Hippocampal formation (tissue), 2 donors: ENCODE measurements at places on chromosomes 11 and 22.

GRCh38 chr11:108278546-108278945 lies 55.7 kb downstream of the ATM start:
- DNase-seq = peak; percentile 8

DNA sequence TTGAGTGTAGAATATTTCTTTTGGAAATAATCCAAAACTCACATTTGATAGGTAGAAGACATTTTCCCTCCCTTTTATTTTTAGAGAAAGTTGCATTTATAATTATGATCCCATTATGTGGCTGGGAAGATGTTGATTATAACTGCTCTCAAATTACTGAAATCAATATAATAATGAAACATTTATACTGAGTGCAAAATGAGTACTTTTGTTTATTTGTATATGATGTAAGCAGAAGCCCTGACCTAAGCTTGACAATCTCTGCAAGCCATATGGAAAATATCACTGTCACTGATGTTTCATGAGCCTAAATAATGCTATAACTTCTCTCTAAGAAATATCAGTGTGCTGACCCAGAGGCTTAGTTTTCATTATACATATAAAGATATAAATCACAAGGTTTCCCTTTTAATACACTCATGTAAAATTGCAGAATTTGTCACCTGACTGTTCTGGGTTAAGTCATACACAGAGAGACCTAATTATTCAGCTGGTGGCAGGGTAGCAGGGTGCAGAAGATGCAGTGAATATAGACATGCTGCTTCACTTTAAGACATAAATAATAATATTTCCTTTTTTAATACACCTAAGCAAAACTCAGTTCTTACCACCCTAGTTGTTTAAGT lies 99.2 kb downstream of the BBOX1 start:
- no peak for DNase-seq

- DNase-seq = no peak
Measured at GRCh38 chr11:67400942-67401494, 640 bp downstream of the PPP1CA start.

DNA sequence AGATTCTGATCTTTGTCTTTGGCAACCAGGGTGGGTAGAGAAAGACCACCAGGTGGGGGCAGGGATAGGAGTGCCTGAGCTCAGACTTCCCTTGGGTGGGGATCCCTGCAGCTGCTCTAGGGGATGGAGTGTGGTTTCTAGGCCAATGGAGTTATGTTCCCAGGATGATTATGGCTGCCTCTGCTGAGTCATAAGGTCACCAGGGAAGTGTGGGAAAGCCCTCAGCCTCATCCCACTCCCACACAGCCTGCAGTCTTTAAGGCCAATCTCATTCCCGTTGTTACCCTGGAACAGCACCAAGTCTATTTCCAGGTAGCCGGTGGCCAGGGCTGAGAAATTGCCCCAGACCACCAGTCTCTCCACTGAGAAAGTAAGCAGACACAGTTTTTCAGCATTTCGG lies 2269.3 kb upstream of the RAG2 start:
- DNase-seq = no peak

DNA sequence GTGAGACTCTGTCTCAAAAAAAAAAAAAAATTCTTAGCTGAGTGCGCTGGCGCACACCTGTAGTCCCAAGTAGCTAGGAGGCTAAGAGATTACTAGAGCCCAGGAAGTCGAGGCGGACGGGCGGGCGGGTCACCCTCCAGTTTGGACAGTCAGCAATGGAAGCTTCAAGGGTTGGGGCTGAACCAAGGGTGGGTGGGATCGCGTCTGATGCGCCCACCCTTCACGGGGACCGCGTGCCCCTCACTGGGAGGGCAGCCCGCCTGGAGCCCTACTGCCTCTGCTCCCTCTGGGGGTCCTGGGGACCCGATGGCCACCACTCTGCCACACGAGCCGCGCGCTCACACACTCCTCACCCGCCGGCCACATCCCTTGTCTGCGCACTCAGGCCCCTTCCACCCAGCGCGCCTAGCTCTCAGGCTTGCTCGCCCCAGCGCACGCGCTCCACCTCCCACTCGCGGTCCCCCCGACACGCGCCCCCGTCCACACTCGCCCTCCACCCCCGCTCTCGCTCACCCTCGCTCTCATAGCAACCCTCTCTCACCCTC lies 494 bp downstream of the CHID1 start:
- no peak for DNase-seq

DNA sequence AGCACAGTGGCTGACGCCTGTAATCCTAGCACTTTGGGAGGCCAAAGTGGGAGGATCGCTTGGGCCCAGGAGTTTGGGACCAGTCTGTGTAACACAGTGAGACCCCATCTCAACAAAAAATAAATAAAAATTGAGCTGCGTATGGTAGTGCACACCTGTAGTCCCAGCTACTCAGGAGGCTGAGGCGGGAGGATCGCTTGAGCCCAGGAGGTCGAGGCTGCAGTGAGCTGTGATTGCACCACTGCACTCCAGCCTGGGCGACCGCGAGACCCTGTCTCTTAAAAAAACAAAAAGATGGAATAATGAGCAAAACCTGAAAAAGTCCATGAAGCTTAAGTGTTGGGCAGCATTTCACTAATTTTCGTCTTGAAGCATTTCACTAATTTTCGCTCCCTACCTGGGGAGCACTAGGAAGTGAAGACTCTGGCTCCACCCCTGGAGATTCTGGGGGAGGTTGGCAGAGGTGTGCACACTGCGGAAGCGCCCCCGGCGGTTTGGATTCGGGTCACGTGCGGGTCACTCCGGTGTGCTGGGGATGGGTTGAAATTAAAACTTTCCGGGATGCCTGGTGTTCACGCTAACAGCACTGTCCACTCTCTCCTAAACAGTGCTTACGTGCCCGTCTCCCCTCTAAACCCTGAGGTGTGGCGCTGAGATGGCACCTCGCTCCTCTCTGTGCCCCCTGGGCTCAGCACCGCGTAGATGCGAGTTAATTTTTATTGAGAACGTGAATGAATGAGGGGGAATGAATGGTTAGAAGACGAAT lies 906 bp upstream of the NAA40 start:
- DNase-seq = no peak

- DNase-seq = no peak
Measured at GRCh38 chr22:22897091-22897490, 9.5 kb downstream of the IGLL5 start.

- DNase-seq = no peak
Measured at GRCh38 chr22:47551431-47551775, 789.0 kb downstream of the TBC1D22A start.

DNA sequence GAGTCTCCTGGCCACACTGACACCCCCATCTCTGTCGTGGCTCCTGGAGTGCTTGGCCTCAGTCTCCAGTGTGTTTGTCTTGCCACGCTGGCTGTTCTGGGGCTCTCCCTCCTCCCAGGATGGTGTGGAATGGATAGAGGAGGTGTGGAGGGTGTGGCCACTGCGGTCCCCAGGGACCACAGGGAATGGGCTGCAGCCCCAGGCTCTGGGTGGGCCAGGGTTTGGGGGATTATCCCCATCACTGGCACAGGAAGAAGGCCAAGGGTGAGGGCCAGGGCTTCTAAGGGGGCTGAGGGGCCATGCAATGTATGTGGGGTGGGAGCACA lies 8.1 kb downstream of the GNAZ start:
- DNase-seq = no peak

DNA sequence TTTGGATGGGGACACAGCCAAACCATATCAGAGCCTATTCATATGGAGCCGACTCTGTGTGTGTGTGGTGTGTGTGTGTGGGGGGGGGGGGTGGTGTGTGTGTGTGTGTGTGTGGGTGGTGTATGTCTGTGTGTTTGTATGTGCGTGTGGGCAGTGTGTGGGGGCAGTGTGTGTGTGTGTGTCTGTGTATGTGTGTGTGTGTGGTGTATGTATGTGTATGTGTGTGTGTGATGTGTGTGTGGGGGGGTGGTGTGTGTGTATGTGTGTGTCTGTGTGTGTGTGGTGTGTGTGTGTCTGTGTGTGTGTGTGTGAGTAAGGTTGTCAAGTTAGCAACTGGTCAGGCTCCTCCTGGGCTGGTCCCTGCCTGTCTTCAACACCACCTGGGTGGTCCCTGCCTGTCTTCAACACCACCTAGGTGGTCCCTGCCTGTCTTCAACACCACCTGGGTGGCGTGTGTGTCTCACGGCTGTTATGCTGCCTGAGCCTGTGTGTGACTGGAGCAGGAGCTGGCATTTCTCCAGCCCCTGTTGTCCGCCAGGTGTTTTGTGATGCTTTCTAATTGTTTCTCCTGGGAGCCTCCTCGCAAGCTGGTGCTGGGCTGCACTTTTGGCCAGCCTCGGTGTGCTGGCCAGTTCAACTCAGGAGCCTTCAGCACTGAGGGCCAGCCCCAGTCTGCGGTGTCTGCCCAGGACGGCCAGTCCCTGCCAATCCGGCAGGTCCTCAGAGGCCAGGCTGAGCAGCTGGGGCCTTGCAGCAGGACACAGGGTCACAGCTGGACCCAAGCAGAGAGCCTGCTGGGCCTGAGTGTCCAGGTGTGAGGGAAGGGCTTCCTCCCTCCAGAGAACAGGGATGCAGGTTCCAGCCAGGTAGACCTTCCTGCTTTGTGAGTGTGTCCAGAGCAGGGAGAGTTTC lies 21.5 kb upstream of the PVALB start:
- DNase-seq = no peak

GRCh38 chr22:25757686-25758085 lies 15.7 kb downstream of the MYO18B start:
- DNase-seq = no peak

GRCh38 chr11:91967026-91967690 lies 257.5 kb upstream of the FAT3 start:
- no peak for DNase-seq

GRCh38 chr11:15918212-15918611 lies 438.1 kb downstream of the SOX6 start:
- no peak for DNase-seq

GRCh38 chr11:75077316-75077715 lies 19.4 kb downstream of the OR2AT4 start:
- no peak for DNase-seq

GRCh38 chr22:46618667-46619066 lies 1.5 kb upstream of the GRAMD4 start:
- no peak for DNase-seq

DNA sequence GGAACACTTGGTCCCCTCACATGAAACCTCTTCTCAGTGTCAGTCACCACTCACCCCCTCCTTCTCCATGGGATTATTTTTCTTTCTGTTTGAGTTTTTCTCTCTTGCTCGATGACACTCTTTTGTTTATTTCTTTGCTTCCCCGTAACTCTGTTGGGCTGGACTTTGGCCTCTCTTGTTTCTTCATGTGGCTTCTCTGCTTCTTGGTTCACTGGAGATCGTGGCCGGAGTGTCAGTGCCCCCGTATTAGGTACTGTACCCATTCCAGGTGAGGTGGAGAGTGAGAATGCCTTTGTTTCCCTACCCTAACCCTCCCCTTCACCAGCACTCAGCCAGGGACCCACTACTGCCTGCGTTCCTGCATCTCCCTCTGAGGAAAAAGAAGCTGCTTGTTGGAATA lies 32.5 kb downstream of the CYB5R2 start:
- DNase-seq = no peak

DNA sequence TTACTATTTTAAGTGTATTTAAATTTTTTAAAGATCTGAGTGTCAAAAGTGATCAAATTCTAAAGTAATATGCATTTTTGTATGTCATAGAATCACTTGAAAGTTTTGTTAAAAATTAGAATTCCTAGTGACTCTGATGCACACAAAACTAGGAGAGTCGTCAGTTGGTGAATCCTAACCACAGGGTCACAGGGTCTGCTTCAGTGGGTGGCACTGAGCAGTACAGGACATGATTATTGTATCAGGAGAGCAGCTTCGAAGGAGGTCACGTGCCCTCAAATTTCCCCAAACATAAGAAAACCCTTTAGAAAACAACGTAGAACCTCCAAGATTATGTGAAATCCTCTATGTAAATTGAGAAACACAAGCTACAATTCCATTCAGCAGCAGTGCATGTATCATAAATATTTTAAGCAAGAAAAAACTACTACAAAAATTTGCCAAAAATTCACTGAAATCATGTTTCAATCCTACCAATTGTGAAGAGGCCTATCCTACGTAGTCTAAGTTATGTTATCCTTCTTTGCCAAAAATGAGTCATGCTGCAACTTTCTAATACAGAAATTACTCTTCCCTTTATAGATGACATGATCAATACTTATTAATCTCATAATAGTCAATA lies 323.6 kb downstream of the AASDHPPT start:
- no peak for DNase-seq

DNA sequence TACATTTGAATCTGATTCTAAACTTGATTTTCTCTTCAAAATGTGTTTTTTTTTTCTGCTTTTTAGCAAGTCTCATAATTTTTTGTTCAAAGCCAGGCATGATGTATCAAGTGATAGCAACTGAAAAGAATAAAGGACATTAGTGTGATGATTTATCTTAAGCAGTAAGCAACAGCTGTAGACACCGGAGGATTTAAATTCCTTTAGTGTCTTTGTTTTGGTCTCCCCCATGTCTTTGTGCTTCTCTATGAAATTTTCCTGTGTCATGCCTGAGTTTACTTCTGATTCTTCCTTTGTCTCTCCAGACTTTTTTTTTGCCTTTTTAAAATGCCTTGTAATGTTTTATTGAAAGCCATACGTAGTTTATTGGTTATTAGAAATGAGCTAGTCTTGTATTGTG lies 934.2 kb upstream of the RAG2 start:
- DNase-seq = no peak

DNA sequence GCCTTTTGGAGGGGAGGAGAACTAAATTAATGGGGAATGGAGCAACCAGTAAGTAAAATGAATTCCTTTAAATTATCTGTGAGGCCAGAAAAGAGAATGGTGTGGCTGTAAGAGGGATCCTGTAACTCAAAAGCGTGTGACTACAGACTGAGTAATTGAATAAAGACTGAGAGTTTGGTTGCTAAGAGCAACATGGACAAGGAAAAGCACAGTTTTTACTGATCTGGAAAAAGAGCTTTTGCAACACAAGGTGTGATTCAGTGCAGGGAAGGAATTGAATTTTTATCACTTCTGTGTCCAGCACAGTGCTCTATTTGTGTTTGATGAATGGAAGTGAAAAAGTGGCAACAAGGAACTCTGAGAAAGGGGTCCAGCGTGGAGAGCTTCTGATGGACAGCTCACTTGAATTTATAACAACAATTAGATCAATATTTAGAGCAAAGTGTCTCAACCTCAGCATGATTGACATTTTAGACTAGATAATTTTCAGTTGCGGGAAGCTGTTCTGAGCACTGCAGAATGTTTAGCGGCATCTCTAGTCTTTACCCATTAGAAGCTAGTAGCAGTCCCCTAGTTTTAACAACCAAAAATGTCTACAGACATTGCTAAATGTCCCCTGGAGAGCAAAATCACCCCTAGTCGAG lies 202.8 kb upstream of the BDNF start:
- DNase-seq = no peak
